ENCODE measurements at places on chromosomes 3 and 15.
A peak's percentile ranks its signal among the peaks of the same experiment; 100 is the strongest.

DNA sequence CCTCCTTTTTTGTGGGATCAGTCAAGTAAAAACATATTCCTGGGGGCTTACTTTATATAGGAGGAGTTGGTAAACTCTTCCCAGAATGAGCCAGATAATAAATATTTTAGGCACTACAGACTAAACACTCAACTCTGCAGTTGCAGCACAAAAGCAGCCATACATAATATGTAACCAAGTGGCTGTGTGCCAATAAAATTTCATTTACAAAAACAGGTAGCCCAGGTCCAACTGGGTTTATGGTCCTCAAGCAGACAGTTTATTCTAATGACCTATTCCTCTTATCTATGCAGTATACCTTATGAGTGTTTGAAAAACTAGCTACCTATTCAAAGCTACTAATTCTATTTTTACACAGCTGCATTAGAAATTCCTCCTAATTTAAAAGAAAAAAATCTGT, 61.8 kb downstream of the FAIM start:
- no peak for DNase-seq

DNA sequence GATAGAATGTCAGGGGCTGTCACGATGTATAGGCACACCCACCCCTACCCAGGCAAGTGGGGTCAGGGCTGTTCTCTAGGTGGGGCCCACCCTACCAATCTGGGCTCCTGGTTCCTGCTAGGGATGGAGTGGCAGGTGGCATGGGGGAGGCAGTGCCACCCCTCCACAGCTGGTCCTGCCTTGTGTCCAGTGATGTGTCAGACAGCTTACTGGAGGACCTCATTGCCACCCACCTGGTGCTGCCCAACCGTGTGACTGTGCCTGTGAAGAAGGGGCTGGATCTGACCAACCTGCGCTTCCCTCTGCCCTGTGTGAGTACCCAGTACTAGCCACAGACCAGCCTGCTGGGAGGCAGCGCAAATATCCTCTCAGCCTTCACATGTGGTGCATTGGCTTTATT, 27.5 kb downstream of the ESYT3 start:
- DNase-seq, result no peak

DNA sequence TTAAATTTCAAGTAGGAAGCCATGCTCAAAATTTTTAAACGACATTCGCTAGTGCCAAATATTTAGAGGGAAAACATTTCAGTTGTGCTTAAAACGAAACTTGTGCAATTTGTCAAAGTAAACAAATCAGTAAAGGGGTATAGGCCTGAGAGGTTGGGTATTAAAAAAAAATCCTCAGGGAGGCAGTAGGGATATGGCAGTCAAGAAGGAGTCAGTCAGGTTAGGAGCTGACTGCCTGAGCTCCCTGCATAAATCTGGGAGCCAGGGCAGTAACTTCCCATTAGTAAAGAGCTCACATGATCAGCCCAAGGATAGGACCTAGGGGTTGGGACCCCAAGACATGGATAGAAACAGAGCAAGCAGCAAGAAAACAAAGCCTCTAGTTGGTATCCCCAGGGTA, 120.7 kb upstream of the STAC start:
- DNase-seq, result no peak

GRCh38 chr15:70142072-70142321, 44.3 kb upstream of the TLE3 start:
- no peak for DNase-seq

DNA sequence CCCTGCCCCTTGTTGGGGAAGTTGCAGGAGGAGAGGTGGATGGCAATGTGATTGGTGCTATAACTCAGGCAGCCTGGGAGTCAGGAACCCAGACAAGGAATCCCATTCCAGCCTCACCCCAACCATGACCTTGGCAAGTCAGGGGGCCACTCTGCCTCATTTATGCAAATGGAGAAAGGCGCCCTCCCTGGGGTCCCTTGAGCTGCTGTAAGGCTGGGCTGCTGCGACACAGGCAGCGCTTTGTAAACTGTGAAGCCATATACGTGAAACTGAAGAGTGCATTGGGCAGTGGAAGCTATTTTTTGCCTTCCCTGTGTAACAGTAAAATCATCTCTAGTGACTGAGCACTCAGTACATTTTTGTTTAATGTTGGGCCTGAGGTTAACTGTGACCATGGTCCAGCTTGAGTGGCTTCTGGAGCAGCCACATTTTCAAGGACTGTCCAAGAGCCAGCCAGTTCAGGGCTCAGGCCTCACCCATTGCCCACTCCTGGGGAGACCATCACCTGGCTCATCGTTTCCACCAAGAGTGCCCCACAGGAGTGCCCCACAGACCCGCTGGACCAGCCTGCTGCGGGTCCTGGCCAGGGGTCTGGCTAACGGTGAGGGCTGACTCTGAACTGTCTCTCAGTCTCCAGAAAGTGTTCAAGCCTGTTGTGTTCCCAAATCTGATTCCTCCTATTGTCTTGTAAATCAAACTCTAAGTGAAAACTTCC, 27.9 kb downstream of the KIF7 start:
- no peak for DNase-seq

DNA sequence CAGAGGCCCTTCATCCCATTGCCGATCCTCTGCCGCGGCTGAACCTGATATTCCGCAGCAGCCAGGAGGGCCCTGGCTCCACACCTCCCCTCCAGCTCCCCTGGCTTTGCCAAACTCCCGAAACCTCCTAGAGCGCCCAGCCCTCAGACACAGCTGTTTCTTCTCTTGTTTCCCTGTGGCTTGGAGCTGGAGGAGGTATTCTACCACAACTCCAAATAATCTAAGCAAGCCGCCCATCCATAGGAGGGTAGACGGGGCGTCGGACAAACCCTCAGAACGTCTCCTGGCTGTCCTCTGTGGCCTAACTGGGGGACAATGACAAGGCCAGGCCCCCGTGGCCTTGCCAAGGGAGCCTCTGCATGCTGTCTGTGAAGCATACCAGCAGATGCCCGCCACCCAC, 10.4 kb downstream of the PLA2G4D start:
- DNase-seq, result no peak

GRCh38 chr15:62164396-62165103, 535 bp downstream of the C2CD4B start:
- no peak for DNase-seq

GRCh38 chr3:113065336-113065735, 74.6 kb downstream of the GTPBP8 start:
- DNase-seq, result no peak

GRCh38 chr15:50418041-50418583, 6.1 kb upstream of the USP8 start:
- DNase-seq, result no peak

GRCh38 chr3:21613372-21614070, 137.5 kb downstream of the ZNF385D start:
- no peak for DNase-seq

- DNase-seq, result no peak
Observed at GRCh38 chr3:60046210-60046609, 996.4 kb upstream of the CFAP20DC start.

GRCh38 chr15:81454024-81454423, 80.0 kb upstream of the TMC3 start:
- no peak for DNase-seq

GRCh38 chr3:132972333-132972732, 65.9 kb upstream of the TMEM108 start:
- no peak for DNase-seq

GRCh38 chr3:185702262-185703225, 116.4 kb downstream of the SENP2 start:
- DNase-seq, result no peak

DNA sequence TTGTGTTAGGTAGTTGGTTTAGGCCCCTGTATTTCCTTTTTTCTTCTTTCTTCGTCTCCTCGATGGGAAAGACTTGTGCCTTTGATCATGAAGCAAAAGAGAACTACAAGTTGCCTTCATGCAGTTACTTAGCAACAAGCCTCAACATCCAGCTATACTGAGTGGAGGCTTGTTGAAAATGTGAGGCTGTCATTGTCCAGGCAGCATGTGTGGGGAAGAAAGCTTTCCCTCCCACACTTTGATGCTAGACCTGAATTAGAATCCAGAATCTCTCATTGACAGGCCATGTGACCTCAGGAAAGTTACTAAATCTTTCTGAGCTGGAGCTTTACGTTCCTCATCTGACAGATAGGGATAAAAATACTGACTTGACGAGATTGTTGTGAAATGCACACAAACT, 23.7 kb downstream of the IFT122 start:
- no peak for DNase-seq

- peak; percentile 42 for DNase-seq
Observed at GRCh38 chr3:141875893-141876380, 506 bp upstream of the ATP1B3 start.

DNA sequence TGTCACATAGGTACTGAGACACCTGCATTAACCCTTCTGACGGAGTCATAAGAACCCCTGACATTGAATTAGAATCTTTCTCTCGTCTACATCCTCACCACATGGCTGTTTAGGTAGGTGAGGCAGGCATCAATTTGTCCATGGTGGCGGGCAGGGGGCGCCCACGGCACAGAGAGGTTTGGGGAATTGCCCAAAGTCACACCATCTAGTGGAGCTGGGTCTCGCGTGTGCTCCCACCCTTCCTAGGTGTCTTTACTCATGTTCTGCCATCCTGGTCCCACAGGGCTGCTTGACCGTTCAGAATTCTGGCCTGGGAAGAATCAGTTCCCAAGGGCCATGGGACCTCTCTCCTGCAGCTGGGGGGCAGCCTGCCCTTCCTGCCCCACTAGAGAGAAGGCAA, 14.7 kb upstream of the DLL4 start:
- no peak for DNase-seq

DNA sequence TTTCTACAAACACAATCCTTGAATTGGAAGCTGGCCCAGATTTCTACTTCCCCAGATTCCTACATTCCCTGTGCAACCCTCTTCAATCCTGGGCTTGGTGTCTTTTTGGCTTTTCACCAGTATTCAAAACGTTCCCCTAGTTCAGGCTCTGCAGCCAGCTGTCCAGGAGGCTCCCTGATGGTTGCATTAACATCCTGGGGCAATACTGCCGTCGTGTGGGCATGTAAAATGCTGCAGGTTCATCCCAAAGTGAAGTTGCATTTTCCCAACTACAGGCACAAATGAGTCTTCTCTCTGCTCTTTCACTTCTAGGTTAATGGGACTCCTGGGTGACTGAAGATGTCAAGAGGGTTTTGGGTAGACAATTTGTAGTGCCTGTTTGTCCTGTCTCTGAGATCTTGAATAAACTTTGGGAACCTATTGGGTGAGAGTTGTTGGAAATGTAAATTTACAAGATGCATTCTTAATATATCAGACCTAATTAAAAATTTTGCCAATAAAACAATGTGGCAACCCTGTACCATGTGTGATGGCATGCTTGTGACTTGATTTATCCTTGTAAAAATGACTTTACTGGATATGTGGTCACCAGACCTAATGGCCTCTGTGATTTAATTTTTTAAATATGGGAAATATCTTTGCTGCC, 28.6 kb downstream of the SOX14 start:
- DNase-seq, result no peak

- no peak for DNase-seq
Observed at GRCh38 chr3:123790254-123791072, 93.7 kb downstream of the MYLK start.

DNA sequence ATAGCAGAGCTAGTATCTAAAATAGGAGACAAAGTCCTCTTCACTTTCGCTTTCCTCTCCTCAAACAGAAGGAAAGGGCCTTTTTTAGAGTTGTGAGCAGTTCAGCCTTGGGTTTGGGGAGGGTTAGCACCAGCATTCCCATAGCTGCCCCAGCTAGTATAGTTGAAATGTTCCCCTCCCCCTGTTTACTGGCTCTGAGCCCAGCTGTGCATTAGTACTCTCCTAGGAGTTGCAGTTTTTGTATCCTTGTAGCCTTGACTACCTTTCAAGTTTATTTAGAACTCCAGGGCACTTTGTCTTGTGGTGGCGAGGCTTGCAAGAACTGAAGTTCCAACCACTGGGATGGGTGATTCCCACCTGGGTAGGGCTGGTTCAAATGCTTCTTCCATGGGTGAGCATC, 245.1 kb upstream of the NAALADL2 start:
- DNase-seq, result no peak

DNA sequence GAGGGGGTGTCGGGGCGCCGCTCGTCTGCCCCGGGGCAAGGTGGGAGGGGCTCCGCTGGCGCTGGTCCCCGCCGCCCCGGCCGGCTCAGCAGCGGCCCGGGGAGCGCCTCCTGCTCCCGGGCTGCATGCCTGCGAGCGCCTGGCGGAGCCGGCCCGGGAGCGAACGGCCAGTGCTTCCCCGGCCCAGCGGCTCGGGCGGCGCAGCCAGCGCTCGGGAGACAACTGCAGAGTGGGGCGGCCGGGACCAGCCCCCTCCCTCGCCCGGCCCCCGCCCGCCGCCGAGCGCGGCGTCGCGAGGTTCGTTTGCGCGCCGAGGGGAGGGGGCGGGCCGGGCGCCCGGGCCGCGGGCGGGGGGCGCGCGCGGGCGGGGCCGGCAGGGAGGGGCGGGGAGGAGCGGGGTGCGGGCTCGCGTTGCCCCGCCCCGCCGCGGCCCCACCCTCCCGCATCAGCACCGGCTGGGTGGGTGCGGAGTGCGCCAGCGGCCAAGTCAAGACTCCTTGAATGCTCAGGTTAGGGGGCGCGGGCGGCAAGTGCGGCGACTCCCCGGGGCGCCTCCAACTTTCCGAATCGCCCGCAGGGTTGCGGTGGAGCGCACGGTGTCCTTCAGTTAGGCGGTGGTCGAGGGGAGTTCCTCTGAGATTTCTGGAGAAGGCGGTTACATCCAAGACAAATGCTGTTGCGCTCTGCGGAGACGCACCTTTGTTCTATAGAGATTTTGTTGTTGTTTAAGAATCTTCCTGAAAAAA, at the start of gene RGMA:
Gene RGMA (minus strand): TSS at position 231 of the 746 bp plus-strand sequence. CDS start 279 bp downstream, outside the sequence.
- no peak for DNase-seq

GRCh38 chr3:161599697-161600096, 103.1 kb downstream of the OTOL1 start:
- DNase-seq, result no peak

DNA sequence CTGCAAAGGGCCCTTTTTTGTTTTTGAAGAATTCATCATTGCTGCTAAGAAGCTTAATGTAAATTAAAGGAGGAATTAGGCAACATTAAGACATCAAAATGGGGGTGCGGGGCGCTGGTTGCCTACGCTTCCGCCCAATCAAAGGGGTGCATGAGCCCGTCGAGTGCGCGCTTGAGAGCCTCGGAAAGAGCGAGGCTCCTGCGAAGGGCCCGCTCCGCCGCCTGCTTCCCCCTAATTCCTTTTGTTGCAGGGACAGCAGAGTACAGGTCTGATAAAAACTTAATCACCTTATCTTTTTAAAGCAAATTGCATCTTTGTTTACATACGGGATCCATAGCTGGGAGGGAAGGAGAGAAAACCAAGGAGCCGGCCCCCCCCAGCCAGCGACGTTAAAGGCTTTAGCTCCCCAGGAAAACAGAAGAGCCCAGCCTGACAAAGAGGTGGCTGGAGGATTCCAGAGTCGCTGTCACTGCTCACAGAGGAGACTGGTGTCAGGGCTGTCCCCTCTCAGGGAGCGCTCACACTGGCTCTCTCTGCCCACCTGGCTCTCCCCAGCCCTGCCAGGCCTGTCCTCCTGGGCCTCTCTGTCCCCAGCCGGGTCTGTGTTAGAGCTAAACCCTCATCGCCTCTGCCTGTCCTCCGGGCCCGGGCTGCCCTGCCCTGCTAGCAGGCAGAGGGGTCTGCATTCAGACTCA, 67.3 kb downstream of the DNAJB8 start:
- no peak for DNase-seq

DNA sequence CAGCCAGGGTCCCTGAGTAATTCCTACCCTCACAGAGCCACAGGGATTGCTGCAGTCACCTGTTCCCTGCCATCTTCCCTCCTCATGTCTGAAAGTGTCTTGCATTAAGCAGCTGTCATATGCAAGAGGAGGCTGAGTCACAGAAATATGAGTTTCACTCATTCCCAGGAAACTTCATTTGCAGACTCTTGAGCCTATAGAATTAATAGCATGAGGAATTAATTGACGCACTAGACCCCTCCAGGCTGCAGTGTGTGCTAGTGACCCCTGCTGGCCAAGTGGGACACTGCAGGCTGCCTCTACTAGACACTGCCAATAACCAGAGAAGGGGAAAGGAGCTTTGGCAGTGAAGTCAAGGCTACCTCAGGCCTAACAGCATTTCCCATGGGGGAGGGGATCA, 50.6 kb upstream of the SLC6A1 start:
- DNase-seq, result peak; percentile 4

Measured in stimulated activated CD8-positive, alpha-beta memory T cell treated with anti-CD3 and anti-CD28 coated beads, Interleukin-15, amount 100 ng/mL, for 24 hours (primary cell).